Stimulated activated CD8-positive, alpha-beta memory T cell treated with anti-CD3 and anti-CD28 coated beads, Interleukin-4, amount 100 ng/mL, for 24 hours (primary cell): ENCODE measurements at places on chromosomes 7 and 10.

DNA sequence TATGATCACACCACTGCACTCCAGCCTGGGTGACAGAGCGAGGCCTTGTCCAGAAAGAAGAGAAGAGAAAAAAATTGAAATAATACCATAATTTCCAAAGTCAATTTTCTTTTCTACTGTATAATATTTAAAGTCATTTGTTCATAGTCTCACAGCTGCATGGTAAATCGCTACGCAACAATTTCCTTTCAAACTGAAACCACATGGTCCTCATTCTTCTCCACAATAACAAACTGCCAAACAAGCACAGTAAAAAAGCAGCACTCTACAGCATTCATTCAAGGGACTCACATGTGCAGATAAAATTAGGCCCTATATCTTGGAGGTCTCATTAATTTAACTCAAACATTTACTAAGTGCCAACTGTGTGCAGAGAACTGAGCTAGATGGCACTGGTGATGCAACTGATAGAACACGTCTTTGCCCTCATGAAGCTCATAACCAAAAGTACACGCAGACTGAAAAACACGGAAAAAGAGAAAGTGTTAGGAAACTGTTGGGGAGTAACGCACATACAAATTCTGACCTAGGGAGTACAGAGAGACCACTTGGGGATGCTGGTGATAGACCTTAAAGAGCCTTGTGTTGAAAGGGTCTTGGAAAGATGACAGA, 68.4 kb upstream of the SRRM3 start:
- DNase-seq, result no peak

- no peak for DNase-seq
These were observed 369.0 kb downstream of the MAGI2 start for GRCh38 chr7:79084423-79084822.

- no peak for DNase-seq
These were observed 25.9 kb downstream of the VAX1 start for GRCh38 chr10:117112220-117112619.

DNA sequence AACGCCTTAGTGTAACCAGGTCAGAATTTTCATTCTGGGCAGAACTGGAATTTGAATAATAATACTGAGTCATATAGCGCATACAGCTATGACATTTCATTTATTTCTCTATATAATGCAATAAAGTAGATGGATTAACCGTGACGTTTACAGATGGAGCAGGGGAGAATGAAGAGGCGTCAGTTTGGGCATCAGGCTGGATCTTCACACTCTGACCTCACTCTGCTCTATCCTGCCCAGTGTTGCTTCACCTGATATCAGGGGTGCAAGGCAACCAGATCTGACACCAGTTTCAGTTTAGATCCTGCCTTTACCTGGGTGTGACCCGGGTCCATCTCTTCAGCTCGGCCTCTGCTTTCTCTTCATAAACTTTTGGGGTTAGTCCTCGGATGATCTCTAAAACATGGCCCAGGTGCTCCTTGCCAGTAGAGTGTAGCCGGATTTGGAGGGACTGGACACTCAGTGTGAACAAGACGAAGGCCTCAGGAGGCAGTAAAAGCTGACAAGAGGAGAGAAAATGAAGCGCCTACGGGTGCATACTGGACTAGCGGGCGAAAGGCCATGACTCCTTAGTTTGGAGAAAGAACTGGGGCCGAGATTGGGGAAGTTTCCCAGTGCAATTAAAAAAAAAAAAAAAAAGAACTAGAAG, 1.4 kb upstream of the ZYX start:
- no peak for DNase-seq
